Upper lobe of right lung (tissue), 1 donor: ENCODE measurements at places on chromosomes 1 and 21. TPM values are rescaled to one million over a fixed set of nuclear protein-coding genes. Genes with fewer than 3 reads are reported as not detected.
A peak's percentile ranks its signal among the peaks of the same experiment; 100 is the strongest.

DNA sequence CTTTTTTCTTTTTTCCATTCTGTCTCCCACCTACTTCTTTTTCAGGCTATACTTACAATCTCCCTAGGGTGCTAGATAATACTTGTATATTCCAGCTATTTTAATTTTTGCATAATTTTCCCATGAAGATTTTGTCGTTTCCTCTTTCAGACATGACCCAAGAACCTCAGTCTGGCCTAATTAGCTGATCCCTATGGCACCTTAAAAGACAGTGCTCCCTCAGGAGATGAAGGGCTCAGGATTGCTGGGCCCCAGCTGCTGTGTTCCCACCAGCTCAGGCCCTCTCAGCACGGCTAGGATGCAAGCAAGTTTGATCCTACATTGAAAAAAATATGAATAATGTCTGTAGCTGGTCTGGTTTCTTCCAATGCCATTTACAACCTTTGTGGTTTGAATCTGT, 55.0 kb upstream of the RGS5 start:
- H3K36me3 ChIP-seq = no peaks in the 10 kb centered on the region
- no peak for DNase-seq
- no peaks in the 10 kb centered on the region for H3K27me3 ChIP-seq
- no peaks in the 10 kb centered on the region for H3K4me1 ChIP-seq
- H3K4me3 ChIP-seq = no peak overlapping the region

DNA sequence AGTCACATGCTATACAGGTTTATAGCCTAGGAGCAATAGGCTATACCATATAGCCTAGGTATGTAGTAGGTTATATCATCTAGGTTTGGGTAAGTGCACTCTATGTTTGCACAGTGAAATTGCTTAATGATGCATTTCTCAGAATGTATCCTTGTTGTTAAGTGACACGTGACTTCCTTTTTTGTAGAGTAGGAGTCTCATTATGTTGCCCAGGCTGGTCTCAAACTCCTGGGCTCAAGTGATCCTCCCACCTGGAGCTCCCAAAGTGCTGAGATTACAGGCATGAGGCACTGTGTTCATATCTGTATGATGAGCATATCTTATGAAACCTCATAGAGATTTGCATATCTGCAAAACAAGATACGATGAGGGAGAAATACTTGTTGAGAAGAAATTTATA, 13.8 kb upstream of the ABCB10 start:
- H3K36me3 ChIP-seq = no peaks in the 10 kb centered on the region
- no peaks in the 10 kb centered on the region for H3K27me3 ChIP-seq
- no peak for DNase-seq
- no peak overlapping the region for H3K27ac ChIP-seq
- no peak overlapping the region for H3K4me3 ChIP-seq

DNA sequence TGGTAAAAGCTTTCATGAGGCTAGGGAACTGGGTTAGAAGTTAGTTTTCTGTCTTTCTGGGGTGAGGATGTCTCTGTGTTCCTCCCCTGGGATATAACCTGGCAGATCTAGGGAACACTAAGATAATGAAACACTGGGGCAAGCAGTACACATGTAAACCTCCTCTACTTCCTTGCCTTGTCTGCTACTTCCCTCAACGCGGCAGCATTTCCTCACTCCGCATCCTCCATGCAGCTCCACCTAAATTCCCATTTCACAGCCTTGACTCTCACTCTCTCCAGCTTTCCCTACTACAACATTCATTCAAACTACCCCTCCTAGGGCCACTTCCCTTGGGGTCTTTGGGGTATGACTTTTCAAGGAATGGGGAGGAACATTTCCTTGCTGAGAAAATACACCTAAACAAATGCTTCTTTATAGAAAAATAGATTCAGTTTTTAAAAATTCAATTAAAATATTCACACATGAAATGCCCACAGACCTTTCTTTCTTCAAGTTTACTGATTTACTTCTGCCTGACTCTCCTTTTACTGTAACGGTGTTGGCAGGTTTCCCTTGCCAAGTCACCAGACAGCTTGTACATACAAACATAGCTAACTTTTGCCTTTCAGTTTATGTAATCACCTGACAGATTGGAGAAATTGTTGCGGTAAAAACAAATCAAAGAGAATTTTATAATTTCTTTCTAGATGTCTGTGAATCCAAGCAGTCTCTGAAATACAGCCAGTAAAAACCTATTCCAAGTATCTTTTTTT, 90.1 kb downstream of the TNFSF18 start:
- no peaks in the 10 kb centered on the region for H3K27me3 ChIP-seq
- DNase-seq = no peak
- no peak overlapping the region for H3K4me3 ChIP-seq

- no peaks in the 10 kb centered on the region for H3K4me1 ChIP-seq
- no peak overlapping the region for H3K4me3 ChIP-seq
- H3K27ac ChIP-seq = no peak overlapping the region
- DNase-seq = no peak
- no peaks in the 10 kb centered on the region for H3K27me3 ChIP-seq
These were observed 8.1 kb downstream of the ARV1 start for GRCh38 chr1:230986976-230987375.

GRCh38 chr1:2556277-2556677, at the start of gene TNFRSF14:
Gene TNFRSF14, plus strand, starts transcription at chr1:2556371. Its CDS starts 294 bp downstream, at chr1:2556665.
- peak within 1 kb of the TSS; percentile 94 for H3K4me3 ChIP-seq
- peak within 1 kb of the TSS; percentile 98 for H3K27ac ChIP-seq
- peak; percentile 84 for DNase-seq
- peaks cover 30% of the 10 kb centered on the region for H3K4me1 ChIP-seq
- H3K36me3 ChIP-seq = peaks cover 30% of the 10 kb centered on the region

- no peaks in the 10 kb centered on the region for H3K27me3 ChIP-seq
- H3K27ac ChIP-seq = no peak overlapping the region
- H3K4me1 ChIP-seq = no peaks in the 10 kb centered on the region
- no peak overlapping the region for H3K4me3 ChIP-seq
- no peaks in the 10 kb centered on the region for H3K36me3 ChIP-seq
- DNase-seq = no peak
These were observed 144.7 kb downstream of the NEGR1 start for GRCh38 chr1:72137656-72138055.

DNA sequence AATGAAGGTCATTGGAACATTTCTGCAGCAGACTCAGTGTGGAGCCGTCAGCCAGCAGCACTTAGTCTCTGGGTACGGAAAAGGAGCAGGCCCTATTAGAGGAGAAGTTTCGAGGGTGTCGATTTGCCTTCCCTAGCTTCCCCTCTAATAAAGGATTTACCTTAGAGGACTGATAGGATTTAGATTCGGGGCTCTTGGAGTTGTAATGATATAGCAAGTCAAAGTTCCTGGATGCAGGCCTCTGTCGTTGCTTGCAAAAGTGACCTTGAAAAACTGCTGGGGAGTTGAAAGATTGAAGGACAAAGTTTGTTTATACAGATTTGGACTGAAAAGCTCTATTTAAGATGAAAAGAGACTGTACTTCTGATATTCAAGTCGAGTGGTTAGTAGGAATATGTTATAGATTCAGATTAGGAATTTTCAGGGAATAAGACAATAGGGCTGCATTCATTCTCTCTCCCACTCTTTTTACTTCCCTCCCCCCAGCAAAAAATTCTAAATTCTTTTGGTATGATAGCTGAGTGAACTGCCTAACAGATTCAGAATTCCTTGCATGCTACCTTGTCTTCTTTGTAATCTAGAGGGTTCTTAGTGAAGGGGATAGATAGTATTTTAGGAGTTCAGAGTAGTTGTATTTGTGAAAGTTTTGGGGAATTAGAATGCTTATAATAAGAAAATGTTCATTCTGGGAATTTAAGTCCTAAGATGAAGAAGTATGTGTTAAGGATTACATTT, 19.2 kb downstream of the NFYC start:
- H3K36me3 ChIP-seq = no peaks in the 10 kb centered on the region
- no peaks in the 10 kb centered on the region for H3K27me3 ChIP-seq
- H3K4me1 ChIP-seq = peaks cover 60% of the 10 kb centered on the region
- H3K4me3 ChIP-seq = peak overlapping the region; percentile 62

DNA sequence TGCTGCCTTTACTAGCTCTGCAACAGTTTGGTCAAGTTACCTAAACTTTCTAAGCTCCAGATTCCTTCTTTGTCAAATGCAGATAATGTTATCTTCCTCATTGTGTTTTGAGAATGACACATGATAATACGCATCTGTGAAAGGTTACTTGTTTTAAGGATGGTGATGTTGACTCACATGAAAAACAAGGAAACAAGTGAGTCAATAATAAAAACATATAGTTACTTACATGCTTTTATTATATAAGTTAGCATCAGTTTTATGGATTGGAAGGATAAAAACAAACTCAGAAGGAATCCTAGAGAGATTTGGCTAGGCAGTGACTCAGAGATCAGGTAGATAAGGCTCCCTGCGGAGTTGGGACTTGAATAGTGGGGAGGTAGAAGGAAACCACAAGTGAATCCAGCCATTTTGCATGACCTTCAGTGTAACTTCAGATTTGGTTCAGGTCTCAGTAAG, 144.6 kb downstream of the LMO4 start:
- H3K36me3 ChIP-seq = no peaks in the 10 kb centered on the region
- H3K27me3 ChIP-seq = no peaks in the 10 kb centered on the region
- H3K4me3 ChIP-seq = no peak overlapping the region
- no peak for DNase-seq

DNA sequence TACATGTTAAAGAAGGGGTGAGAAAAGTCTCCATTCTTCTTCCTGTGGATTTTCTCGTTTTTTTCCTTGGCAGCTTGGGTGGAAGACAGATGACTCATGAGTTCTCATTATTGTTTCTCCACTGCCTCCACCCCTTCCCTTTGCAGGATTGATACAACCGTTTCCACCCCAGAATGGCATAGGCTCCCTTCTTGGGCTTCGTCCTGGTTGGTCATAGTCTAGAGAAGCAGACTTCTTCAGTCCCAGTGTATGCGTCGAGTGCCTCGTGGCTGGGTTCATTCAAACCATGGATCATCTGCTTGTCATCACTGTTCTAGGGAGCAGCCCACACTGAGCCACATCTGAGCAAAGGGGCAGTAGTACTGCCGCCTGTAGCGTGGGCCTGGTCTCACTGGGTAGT, 13.7 kb downstream of the PTGFRN start:
- H3K4me1 ChIP-seq = no peaks in the 10 kb centered on the region
- no peaks in the 10 kb centered on the region for H3K27me3 ChIP-seq
- DNase-seq = no peak
- H3K4me3 ChIP-seq = no peak overlapping the region
- no peak overlapping the region for H3K27ac ChIP-seq

DNA sequence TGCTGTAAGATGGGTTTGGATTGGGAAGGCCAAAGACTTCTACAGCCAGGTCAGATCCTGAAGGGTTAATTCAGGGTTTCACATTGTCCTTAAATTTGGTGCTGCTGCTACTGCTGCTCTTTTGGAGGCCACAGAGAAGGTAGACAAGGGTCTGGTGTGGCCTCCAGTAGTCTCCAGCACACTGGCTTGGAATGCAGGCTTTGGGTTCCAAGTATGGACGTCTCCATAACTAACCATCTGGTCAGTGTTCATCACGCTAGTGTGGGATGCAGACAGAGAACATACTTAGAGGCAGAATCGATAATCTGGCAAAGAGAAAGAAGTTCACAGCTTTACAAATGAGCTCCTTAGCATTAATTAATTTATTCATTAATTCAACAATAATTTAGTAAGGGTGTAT, 154.1 kb downstream of the ZBTB18 start:
- H3K27me3 ChIP-seq = no peaks in the 10 kb centered on the region
- H3K27ac ChIP-seq = no peak overlapping the region
- DNase-seq = no peak
- H3K36me3 ChIP-seq = no peaks in the 10 kb centered on the region
- H3K4me1 ChIP-seq = no peaks in the 10 kb centered on the region

- H3K4me1 ChIP-seq = no peaks in the 10 kb centered on the region
- no peaks in the 10 kb centered on the region for H3K36me3 ChIP-seq
- H3K27ac ChIP-seq = no peak overlapping the region
- H3K27me3 ChIP-seq = no peaks in the 10 kb centered on the region
These were observed 7.3 kb downstream of the GSTM5 start for GRCh38 chr1:109719337-109719837.

DNA sequence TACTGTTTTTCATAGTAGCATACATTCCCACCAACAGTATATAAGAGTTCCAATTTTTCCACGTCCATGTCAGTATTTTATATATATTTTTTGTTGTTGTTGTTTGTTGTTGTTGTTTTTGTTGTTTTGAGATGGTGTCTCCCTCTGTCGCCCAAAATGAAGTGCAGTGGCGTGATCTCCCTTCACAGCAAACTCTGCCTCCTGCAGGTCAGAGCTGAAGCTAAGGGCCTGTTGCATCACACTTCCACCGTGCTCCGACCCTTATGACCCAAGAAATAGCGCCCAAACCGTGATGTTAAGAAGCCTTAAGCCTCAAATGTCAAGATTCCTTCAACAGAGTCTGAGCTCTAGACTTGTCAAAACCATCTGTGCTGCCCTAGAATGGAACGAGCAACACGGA, 2032.3 kb downstream of the MRPL39 start:
- H3K4me3 ChIP-seq = no peak overlapping the region
- no peaks in the 10 kb centered on the region for H3K36me3 ChIP-seq
- H3K27me3 ChIP-seq = no peaks in the 10 kb centered on the region
- DNase-seq = no peak

DNA sequence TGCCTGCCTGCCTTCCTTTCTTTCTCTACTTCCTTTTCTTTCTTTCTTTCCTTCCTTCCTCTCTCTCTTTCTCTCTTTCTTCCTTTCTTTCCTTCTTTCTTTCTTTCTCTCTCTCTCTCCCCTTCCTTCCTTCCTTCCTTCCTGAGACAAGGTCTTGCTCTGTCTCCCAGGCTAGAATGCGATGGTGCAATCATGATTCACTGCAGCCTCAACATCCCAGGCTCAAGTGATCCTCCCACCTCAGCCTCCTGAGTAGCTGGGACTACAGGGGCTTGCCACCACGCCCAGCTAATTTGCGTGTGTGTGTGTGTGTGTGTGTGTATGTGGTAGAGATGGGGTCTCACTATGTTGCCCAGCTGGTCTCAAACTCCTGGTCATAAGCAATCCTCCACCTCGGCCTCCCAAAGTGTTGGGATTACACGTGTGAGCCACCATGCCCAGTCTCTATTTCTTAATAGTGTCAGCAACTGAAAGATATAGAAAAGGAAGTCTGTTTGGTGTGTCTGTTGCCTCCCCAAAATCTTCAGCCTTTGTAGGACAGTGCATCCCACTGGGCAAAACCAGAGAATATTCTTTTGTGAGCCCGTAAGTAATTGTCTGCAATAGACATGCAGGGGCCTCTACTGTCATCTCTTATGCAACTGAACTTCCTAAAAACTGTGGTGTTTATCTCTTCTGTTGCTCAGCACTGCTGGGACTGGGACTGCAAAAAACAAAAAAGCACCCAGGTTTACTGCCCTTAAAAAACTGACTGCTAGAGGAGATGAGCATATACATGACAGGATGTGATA, 20.9 kb upstream of the RAB4A start:
- no peaks in the 10 kb centered on the region for H3K4me1 ChIP-seq
- no peak overlapping the region for H3K4me3 ChIP-seq
- H3K36me3 ChIP-seq = no peaks in the 10 kb centered on the region
- H3K27ac ChIP-seq = no peak overlapping the region
- H3K27me3 ChIP-seq = no peaks in the 10 kb centered on the region

- no peak overlapping the region for H3K4me3 ChIP-seq
- no peaks in the 10 kb centered on the region for H3K36me3 ChIP-seq
- H3K27me3 ChIP-seq = no peaks in the 10 kb centered on the region
- no peak overlapping the region for H3K27ac ChIP-seq
- H3K4me1 ChIP-seq = peaks cover 12% of the 10 kb centered on the region
These were observed 10.4 kb downstream of the RNF19B start for GRCh38 chr1:32954168-32954567.

- no peaks in the 10 kb centered on the region for H3K27me3 ChIP-seq
- H3K27ac ChIP-seq = no peak overlapping the region
- H3K4me1 ChIP-seq = peaks cover 7% of the 10 kb centered on the region
- DNase-seq = no peak
- no peaks in the 10 kb centered on the region for H3K36me3 ChIP-seq
These were observed 15.1 kb downstream of the PSRC1 start for GRCh38 chr1:109267743-109268300.

AMPD1 gene
- not detected for total RNA-seq

SGIP1 gene
- 19.8 TPM for total RNA-seq

HHIPL2 gene
- not detected for total RNA-seq

FCER1G gene
- 158 TPM for total RNA-seq
